Activated naive CD4-positive, alpha-beta T cell (primary cell): ENCODE measurements at places on chromosomes 1 and 21.

GRCh38 chr1:211939876-211940468, 95.4 kb downstream of the INTS7 start:
- DNase-seq: no peak

DNA sequence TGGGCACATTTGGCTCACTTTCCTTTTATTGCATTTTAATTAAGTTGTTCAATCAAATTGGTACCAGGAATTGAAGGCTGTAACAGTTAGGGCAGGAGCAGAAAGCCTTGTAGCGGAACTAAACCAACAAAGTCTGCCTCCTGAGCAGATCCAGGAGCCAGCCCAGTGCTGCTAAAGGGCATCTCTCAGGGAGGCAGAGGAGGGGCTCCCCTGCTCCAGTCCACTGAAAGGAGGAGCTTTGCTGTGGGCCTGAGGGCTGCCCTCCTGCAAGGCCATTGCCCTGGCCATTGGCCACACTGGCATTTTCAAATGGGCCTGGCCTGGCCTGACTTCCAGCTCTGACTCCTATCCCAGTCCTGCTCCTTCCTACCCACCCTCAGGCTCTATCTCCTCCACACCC, 3.7 kb upstream of the TRABD2B start:
- no peak for DNase-seq

- DNase-seq: no peak
Observed at GRCh38 chr1:56517404-56518130, 61.8 kb downstream of the PLPP3 start.

GRCh38 chr1:243312952-243313634, 57.3 kb downstream of the SDCCAG8 start:
- DNase-seq: no peak

GRCh38 chr1:71737768-71738167, 544.6 kb downstream of the NEGR1 start:
- DNase-seq: no peak

DNA sequence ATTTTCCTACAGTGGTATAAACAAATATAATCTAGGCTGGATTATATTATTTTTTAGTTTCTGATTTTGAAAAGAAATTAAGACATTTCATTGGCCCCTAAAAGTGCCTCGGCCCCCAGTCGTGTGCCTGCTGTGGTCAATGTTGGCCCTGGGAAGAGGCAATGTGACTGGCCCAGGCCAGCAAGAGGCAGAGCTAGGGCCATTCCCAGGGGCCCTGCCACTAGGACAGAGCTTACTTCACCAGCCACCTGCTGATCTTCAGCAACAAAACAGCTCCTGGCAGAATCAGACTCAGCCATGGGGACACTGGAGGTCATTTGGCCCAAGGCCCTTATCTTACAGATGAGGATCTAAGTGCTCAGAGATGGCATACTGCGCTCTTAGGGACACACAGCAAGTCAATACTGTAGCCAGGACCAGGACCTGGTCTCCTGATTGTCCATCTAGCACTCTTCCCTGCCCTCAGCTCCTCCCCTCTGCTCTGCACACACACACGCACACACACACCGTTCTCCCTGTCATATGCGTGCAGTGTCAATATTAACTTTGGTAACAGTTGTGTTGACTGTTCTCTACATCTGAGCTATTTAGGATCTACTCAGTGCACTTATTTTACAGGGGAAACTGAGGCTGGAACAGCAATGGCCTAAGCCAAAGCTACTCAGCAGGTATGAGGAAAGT, 16.6 kb upstream of the KLHDC7A start:
- no peak for DNase-seq

DNA sequence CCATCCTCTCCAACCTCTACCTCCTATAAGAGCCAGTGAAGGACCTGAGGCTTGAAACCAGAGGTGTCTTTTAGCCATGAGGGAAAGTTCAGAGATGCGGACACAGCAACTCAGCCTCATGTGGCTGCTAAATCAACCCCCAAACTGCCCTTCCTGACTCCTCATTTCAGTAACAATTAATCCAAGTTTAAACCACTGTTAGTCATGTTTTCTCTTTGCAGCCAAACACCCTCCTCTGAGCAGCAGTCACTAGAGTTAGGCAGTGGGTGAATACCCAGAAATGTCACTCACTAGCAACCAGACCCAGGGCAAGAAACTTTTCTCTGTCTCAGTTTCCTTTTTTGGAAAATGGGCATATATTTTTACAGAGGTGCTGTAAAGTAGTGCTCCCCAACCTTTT, 71.2 kb downstream of the KCNJ15 start:
- DNase-seq: no peak

GRCh38 chr1:172513479-172513878, 19.5 kb upstream of the SUCO start:
- DNase-seq: no peak

DNA sequence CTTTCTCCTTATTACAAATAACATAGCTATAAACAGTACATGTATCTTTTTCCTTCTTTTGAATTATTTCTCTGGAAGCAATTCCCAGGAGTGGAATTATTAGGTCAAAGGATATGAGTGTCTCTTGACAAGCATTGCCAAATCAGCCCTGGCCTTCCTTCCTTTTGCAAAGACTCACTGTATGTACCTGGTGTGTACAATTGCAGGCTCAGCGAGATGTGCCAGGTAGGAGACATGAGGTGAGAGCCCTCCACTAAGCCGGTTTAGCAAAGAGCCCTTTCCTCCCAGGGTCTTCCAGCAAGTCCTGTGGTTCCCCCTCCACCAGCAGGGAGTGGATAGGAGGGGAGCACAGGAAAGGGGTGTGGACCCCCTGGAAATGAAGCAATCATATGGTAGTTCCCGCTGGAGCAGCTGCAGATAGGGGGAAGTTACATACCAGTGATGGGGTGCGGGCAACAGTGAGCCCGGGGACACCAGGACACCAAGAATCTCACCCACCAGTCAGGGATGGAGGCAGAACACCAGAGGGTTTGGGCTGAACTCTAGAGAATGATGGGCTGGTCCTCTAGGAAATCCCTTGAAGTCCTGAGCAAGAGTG, 18.3 kb downstream of the RCSD1 start:
- no peak for DNase-seq

DNA sequence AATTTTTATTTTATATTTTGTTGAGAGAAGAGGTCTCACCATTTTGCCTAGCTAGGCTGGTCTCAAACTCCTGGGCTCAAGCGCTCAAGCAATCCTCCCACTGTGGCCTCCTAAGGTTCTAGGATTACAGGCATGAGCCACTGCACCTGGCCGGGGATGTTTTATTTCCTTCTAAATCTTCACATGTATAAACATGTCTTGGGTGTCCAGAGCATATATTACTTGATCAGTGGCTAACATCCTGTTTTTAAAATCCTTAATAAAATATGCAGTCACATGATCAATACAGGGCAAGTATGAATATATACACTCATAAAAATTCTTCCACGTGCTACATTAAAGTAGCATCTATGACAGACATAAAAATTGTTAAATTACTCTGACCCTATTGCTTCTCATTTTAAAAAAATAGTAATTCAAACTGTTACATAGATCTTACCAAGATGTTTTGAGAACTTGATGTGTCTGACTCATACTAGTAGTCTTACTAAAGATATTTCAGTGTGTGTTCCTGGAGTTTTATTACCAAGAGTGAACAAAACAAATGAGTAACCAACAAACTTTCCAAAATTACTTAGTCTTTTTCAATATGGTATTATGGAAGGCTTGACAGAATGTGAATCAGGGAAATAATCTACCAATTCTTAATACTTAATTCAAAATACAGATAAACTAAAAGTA, 222.5 kb downstream of the SLC45A1 start:
- no peak for DNase-seq

DNA sequence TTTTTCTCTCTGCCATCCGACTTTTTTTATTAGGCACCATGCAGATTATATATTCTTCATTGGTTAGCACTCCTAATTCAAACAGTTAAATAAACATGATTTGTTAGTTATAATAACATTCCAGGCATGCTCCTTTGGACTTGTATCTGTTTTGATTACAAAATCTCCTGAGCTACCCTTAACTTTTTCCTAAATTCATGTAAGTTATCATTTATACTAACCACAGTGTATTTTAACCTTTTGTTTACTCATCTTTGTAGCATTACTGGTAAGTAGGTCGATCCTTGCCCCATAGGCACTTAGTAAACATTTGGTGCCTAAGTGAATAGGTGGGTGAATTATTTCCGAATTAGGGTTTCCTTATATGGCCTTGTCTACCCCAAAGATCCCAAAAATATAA, 43.8 kb downstream of the MIER1 start:
- DNase-seq: no peak

DNA sequence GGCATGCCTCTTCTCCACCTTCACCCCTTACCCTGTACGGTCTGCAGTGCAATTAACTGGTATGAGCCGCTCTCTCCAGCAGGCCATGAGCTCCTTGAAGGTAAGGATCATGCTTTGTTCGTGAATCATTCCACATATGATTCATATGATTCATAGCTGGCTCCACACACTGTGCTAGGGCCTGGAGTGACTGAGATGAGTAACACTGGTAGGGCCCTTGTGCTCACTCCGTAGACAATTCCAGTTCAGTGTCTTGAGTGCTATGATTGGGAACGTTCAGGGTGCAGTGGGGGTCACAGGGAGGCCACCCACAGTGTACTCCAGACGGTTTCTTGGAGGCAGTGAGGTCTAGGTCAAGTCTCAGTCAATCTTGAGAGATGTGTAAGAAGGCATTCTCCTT, 239.8 kb downstream of the LMX1A start:
- no peak for DNase-seq

DNA sequence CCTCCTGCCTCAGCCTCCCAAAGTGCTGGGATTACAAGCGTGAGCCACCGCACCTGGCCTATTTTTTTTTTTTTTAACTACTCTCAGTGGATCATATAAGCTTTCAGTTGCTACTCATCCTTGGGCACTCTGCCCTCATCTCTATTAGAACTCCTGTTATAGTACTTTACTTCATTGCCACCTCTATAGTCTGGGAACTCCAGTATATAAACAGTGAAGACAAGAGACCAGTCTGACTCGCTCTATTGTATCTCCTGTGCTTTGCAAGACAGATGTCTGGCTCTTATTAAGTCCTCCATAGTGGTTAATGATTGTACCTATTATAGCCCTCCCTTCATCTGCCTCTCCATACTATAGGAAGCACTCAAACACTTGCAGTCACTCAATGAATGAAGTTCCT, 15.1 kb downstream of the KHDRBS1 start:
- no peak for DNase-seq

DNA sequence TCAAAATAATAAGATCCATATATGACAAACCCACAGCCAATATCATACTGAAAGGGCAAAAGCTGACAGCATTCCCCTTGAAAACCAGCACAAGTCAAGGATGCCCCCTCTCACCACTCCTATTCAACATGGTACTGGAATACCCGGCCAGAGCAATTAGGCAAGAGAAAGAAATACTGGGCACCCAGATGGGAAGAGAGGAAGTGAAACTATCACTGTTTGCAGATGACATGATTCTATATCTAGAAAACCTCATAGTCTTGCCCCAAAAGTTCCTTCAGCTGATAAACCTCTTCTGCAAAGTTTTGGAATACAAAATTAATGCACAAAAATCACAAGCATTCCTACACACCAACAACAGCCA, 442.7 kb downstream of the PTBP2 start:
- DNase-seq: no peak
